EH (cell line): ENCODE measurements at places on chromosomes 16 and 17.
A peak's percentile ranks its signal among the peaks of the same experiment; 100 is the strongest.

DNA sequence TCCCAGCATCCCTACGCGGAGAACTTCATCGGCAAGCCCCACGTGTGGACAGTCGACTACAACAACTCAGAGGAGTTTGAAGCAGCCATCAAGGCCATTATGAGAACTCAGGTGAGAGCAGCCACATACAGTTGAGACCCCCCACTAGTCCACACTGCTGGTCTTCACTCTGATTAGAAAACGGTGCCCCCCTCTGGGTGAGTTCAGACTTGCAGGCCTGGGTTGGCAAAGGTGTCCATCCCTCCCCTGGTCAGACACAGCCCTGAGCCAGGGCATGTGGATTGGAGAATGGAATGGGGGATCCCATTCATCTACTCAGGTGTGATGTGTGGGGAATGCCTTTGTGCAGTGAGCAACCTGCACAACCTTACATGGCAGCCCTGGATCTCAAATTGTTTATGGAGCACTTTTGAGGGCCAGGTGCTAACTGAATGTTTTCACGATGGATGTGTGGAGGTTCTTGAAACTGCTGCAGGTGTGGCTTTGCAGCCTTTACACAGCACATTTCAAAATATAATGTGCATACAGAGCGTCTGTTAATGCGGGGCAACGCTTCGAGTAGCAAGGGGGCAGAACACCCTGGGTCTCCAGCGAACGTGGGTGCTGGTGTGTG is 72.6 kb downstream of the MGAT5B start:
- no peak for DNase-seq

DNA sequence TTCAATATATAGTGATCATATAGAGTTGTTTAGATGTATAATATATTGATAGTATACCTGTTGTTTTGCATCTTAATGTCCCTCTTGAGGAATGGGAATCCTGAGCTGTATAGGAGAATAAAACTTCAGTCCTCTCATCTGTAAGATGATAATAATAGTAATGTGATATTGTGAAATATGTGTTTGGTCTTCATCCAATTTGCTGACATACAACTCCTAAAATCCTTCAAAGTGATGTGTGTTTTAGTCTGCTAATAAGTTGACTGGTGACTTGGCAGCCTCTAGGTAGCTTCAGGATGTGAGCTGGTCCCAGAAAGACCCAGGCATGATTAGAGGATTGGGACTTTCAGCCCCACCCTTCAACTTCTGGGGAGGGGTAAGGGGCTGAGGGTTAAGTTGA is 22.8 kb upstream of the NFAT5 start:
- DNase-seq = peak; percentile 50

DNA sequence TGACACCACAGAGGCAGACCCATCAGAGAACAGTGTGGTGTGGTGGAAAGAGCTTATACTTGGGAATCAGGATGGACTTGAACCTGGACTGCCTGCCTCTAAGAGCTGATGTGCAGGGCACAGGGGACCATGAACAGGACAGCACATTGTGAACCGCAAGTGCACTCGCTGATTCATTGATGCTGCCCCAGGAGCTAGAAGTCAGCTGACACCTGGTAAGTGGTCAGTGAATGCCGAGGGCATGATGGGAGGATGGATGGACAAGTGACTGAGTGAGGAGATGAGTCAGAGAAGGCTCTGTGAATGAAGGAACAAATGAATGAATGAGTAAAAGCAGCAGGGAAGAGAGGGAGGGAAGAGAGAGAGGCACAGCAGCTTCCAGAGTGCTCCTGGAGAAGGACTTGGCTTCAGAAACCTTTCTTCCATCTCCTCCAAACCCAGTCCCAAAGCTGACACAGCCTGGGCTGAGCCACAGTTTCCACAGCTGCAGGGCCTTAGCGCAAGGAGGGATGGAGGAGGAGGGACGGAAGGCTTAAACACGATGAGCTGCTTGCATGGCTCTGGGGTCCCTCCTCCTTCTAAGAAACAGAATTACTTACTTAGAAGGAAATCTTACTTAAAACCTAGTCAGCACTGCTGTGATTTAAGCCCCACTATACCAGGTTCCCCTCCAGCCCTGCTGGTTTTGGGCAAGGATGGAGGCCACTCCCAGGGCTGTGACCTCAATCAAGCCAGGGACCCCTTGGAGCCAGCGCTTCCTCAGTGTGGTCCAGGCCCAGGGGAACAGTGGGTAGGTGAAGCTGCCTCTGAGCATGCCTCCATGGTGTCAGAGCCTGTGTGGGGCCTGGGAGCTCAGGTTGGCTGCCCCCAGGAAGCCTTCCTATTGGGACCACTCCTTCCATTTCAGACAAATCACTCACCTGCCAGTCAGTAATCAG is 184.6 kb downstream of the TMEM132E start:
- DNase-seq = no peak

DNA sequence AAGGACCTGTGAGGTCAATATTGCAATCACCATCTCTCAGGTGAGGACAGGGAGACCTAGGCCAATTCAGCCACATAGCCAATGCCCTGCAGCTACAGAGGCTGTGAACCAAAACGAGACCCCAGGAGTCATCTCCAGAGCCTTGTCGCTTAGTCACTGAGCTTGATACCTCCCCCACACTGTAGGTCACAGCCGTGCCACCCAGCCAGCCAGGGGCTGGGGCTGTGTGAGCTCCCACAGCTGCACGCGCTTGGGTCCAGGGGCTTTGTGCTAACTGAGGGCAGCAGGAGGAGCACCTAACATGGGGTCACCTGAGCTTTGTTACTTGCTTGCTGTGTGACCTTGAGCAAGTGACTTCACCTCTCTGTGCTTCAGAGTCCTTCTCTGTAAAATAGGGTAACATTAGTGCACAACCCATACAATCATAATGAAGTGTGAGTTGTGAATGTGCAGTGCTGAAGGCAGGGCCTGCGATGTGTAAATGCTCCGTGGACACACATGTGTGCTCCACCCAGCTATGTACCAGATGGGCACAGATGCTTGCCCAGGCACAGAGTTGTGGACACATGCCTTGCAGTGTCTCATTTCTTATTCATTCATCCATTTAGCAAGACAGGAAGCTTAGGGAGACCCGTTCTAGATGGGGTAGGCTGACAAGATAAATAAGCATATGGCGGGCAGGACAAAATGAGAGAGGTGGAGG is 25.9 kb downstream of the SBK1 start:
- no peak for DNase-seq

GRCh38 chr17:28532050-28532960 is 20.1 kb downstream of the UNC119 start:
- peak; percentile 29 for DNase-seq

GRCh38 chr17:49022391-49022941 is 25.3 kb downstream of the IGF2BP1 start:
- DNase-seq = peak; percentile 79

GRCh38 chr16:49744244-49745220 is 111.4 kb downstream of the ZNF423 start:
- DNase-seq = no peak

DNA sequence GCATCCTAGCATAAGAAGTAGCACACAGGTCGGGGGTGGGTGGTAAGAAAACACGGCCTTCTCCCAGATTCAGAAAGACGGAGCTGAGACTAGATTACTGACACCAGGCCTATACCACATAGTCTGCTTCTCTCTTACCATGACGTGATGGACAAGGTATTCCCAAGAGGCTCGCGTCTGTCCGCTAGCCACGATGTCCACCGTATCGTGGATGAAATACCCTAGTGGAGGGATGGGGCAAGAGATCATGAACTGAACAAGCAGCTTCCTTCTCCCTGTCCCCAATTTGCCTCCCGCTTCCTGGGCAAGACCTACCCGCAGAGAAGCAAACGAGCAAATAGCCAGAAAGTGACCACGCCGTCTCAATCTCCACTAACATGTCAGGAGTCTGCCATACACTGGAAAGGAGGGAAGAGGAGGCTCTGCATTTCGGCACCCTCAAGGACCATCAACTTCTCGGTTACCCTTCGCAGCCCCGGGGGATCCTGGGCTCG is 820 bp downstream of the TLCD1 start:
- peak; percentile 61 for DNase-seq

GRCh38 chr17:78568494-78569115 is 8.6 kb downstream of the DNAH17 start:
- DNase-seq = peak; percentile 20

DNA sequence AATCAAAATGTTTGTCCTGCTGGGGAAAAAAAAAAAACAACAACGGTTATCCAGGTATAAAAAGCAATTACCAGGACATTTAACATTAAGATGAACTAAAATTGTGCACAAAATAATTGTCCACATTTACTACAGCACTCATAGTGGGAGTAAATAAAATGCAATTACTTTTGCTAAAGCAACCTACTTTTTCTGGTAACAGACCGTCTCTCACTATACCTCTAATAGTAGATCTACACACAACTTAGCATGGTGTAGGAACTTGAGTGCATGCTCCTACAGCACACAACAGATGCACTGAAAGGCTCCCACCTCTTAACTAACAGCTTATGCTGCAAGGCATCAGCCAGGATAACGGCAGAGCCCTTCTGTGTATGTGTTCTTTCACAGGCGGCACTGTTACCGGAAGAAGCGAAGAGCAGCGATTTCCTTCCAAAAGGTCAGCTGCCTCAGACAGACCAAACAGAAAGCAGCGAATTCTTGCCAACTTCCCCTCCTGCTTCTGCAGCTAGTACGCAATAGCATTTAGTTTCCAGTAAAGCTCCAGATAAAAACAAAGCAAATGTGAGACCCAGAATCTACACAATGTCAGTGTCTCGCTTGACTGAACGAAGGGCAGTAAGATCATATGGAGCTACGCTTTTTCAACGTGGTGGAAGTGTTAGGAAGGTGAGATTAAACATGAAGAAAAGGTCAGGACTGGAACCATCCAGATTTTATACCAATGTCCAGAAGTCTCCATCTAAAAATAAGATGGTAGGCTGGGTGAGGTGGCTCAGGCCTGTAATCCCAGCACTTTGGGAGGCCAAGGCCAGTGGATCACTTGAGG is 27.6 kb downstream of the STAT5B start:
- DNase-seq = peak; percentile 70

- DNase-seq = no peak
Measured at GRCh38 chr16:55664786-55665407, 9.1 kb downstream of the SLC6A2 start.

DNA sequence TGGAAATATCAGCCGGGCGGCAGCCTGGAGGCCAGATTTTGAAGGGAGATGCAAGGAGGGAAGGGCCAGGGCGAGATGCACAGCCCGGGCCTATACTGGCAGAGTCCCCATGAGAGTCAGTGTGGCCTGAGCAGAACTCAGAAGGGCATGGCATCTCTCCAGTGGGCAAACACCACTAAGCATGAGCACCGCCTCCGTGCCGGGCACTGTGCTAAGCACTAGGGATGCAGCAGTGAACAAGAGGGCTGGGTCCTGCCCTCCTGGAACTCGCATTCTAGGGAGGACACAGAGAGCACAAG is 33.5 kb downstream of the TK2 start:
- no peak for DNase-seq

GRCh38 chr16:15830832-15831451 is 25.9 kb downstream of the MYH11 start:
- DNase-seq = no peak

DNA sequence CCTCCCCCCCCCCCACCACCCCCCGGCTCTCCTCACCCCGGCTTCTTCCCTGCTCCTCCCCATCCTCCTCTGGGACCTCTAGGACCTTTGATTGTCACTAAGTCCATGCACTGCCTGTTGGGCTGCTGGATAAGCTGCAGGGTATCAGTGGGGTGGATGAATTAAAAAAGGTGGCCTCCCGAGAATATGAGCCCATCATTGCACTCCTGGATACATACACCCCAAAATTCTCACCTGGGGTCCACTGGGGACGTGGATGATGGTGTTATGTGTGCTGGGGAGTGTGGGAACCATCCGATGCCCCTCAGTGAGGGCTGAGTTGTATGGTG is 88.8 kb downstream of the IRF8 start:
- no peak for DNase-seq

GRCh38 chr17:21462237-21462636 is 86.1 kb downstream of the KCNJ12 start:
- DNase-seq = no peak

DNA sequence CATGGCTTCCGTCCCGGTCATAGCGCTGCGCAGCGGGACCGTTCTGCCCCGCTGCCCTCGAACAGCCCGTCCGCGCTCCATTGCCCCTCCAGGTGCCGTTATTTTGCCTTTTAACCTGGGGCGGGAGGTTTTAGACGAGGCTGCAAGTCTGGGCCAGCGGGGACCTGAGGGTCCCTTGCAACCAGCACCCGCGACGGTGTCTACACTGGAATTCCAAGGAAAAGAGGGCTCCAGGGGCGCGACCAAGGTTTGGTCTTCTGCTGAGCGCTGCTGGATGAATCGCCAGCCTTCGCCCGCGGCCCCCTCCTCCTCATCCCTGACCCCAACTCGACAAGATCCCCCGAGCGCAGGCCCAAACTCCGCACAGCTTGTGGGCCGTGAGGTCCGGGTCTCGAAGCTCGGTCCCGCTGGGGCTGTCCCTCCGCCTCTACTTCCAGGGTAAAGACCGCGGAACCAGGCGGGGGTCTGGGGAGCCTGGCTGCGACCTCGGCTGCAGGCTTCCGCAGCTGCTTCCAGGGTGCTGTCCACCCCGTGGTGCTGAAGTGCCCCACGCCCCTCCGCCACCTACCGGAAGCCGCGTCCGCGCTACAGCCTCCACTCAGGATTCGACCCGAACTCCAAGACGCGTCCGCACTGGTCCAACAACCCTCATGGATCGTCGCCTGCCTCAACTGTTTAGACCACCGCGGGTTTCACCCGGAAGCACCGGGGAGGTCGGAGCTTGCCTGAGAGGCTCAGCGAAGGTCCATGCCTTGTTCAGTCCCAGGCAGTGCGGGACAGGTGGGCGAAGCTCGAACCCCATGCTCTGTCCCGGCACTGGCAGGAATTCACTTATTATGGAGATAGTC is 10.1 kb upstream of the CA4 start:
- DNase-seq = peak; percentile 69

- DNase-seq = peak; percentile 3
Measured at GRCh38 chr17:2564877-2565276, 28.6 kb upstream of the PAFAH1B1 start.

- no peak for DNase-seq
Measured at GRCh38 chr17:14771543-14771942, 470.7 kb downstream of the HS3ST3B1 start.

- DNase-seq = no peak
Measured at GRCh38 chr16:85913688-85914422, 14.9 kb downstream of the IRF8 start.

DNA sequence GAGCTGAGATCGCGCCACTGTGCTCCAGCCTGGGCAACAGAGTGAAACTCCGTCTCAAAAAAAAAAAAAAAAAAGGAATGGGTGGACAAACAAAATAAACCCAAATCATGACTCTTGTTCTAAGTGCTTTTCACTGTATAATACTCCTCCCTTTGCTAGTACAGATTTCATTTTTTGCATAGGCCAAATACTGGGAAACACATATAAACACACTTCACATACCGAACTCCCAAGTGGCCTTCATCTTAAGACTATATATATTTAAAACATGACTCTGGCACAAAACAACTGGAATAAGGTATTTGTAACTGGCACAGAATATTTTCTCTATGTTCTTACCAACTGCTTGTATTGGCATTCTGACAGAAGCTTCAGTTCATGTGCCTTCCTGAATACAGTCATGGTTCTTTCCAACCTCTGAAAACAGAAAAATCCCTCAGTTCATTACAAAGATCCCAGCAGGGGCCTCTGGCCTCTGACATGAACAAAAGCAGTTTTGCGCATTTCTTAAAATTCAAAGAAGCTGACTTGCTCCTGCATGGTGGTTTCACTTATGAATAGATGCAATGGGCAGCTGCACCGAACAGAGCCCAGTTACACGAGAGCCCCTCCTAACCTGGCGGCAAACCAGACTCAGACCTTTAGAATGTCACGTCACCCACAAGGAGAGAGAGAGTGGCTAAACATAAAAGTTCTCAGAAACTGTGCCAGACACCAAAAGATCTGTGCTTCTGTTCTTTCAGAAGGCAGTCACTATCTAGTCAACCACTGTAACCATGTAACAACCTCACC is 19.1 kb upstream of the COPRS start:
- DNase-seq = peak; percentile 10
